Stimulated activated CD4-positive, alpha-beta T cell treated with anti-CD3 and anti-CD28 coated beads, Interleukin-4, amount 100 ng/mL, for 24 hours (primary cell): ENCODE measurements at places on chromosomes 1 and 21.

DNA sequence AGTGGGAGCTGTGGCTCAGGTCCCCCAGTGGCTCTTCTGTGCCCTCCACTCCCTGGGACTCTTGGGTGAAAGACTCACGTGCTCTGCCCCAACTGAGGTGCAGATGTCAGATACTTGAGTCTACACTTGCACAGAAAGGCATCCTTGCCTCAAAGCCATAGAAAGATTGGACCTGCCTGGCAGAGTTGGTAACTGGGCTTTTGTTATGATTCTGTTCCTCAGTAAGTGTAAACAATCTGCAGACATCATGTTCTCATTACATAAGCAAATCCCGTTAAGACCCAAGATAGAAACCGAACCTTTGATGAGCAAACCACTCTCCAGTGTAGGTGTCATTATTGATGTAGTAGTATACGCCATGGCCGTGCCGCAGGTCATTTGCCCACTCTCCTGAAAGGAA lies 10.0 kb downstream of the RSPH1 start:
- no peak for DNase-seq

GRCh38 chr1:33626801-33627200 lies 154.4 kb downstream of the ZSCAN20 start:
- DNase-seq, result no peak

- DNase-seq, result no peak
Measured at GRCh38 chr1:171948511-171948910, 107.2 kb downstream of the DNM3 start.

DNA sequence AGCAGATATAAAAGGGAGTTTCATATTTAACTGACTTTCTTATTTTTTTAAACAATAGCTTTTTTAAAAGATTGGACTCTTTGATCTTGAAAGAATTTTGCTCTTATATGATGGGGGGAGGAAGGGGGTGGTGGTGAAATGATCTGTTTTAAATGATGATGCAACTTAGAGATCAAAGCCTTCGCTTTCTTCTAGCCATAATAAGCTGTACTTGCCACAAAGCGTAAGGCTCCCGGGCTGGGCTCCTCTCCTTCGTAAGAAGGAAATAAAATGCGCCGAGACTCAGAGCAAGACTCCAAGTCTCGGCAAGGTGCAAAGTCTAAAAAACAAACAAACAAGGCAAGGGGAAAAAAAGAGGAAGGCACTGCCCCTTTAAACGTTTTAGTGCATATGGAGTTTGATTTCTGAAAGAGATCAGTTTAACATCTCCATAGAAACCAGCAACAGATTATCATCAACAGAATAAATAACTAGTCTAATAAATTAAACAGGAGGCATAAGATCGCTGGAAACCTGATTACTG lies 3.3 kb downstream of the CASZ1 start:
- no peak for DNase-seq

- no peak for DNase-seq
Measured at GRCh38 chr1:83996191-83996590, 2.7 kb downstream of the TTLL7 start.

- DNase-seq, result no peak
Measured at GRCh38 chr1:185400052-185400451, 83.0 kb upstream of the IVNS1ABP start.

- no peak for DNase-seq
Measured at GRCh38 chr1:222275001-222275728, 272.7 kb downstream of the HHIPL2 start.

DNA sequence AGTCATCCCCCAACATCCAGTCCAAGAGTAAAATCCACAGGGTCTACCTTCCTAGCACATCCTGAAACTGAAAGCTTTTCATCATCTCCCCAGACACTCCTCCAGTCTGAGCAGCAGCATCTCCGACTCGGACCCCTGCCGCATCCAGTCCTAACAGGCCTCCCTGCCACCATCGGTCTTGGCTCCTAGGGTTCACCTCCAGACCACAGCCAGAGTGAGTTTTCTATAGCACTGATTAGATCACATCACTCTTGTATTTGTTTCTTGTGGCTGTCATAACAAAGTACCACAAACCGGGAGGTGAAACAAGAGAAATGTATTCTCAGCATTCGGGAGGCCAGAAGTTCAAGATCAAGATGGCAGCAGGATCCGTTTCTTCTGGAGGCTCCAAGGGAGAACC lies 187.8 kb downstream of the TOMM20 start:
- no peak for DNase-seq

GRCh38 chr1:112021263-112021662 lies 31.8 kb upstream of the KCND3 start:
- no peak for DNase-seq

- no peak for DNase-seq
Measured at GRCh38 chr1:41764656-41765055, 154.1 kb downstream of the HIVEP3 start.

DNA sequence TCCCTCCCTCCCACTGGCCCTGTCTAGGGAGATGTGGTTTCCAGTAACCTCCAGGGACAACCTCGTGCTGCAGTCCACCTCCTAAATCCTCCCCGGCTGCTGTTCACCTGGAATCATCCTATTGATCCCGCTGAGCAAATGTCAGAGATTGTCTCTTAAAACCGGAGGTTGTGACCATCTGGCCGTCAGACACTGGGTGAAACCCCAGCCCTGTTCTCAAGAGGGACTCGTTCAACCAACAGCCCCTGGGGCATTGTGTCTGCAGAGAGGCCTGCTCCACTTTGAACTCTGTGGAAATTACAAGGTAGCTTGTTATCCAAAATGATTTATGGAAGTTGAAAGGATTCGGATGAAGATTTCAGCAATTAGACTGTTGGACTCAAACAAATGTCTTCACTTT lies 498.0 kb downstream of the MATN1 start:
- DNase-seq, result no peak

DNA sequence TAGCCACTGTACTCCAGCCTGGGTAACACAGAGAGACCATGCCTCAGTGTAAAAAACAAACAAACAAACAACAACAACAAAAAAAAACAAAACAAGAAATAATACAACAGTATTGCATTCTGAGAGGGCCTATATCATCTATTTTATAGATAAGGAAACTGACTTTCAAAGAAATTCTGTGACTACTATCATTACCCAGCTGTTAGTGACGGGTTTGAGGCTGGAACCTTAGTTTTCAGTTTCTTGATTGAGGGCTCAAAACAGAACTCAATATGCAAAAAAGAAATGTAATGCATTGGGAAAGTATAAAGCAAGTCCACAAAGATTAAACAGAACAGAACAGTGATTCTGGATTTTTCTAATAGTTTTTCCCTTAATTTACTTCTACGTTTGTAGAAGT lies 149.4 kb downstream of the NFIA start:
- DNase-seq, result no peak

DNA sequence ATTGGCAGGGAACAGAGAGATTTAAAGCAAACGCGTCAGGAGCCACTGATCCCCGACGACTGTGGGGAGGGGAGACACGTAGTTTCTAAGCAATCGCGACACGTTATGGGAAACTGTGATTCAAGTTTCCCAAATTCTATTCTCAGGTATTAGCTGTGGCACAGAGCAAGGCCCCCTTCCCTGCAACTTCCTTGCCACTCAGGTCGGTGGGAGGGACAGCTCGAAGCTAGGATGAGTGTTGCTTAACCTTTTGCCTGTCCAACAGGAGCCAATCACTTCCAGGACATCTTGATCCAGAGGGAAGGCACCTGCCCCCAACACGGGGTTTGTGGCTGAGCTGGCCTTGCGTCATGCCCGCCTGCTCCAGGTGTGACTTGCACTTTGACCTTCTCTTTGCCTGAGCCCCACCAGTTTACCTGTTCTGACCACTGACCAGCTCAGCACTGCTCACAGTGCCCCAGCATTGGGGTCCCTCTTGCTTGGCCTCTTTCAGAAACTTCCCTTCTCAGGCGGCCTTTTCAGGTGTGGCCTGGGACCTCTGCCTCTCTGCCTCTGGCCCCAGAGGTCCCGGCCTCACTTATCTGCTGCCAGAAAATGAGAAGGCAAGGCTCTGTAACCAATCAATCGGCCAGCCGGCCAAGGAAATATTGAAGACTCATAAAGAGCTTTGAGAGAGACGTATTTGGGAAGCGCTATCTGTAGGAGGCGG lies 24.6 kb downstream of the TEX35 start:
- no peak for DNase-seq

DNA sequence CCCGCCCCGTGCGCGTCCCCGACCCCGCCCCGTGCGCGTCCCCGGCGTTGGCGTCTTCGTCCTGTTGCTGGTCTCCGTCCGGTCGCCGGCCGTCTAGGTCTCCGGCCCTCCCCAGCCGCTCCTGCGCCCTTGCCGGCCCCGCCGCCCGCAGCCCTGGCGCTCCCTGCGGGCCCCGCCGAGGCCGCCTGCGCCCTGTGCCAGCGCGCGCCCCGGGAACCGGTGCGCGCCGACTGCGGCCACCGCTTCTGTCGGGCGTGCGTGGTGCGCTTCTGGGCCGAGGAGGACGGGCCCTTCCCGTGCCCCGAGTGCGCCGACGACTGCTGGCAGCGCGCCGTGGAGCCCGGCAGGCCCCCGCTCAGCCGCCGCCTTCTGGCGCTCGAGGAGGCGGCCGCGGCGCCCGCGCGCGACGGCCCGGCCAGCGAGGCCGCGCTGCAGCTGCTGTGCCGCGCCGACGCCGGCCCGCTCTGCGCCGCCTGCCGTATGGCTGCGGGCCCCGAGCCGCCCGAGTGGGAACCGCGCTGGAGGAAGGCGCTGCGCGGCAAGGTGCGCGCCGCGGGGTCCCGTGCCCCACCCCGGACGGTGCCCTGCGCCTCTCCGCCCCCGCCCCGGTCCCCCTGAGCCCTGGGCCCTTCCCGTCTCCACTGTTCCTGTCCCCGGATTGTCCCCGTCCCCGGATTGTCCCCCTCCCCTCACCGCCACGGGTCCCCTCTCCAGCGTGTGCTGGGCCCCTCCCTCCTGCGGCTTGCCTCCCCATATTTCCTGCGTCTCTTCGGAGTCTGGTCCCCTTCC lies at the start of gene RNF187:
RNF187 (plus strand) TSS at position 47 of the 789 bp plus-strand sequence.
- DNase-seq, result peak; percentile 84
